ENCODE measurements at places on chromosomes 12 and 14.

- DNase-seq = no peak
Observed at GRCh38 chr14:104395276-104395675, 184.3 kb upstream of the C14orf180 start.

GRCh38 chr14:56046546-56046945 lies 71.7 kb upstream of the PELI2 start:
- no peak for DNase-seq

DNA sequence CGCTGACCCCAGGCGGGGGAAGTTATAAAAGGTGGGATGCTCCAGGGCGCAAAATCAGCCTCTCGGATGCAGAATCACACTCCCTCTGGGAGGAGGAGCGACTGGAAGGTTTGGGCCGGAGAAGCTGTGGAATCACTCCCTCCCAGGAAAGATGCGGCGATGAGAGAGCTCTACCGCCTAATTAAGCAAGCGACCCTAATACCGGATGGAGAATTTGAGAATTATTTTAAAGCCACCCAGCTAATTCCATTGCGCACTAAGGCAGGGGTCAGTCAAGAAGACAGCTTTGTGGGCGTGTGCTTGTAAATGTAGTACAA lies 1.9 kb downstream of the COL2A1 start:
- DNase-seq = no peak

- DNase-seq = no peak
Observed at GRCh38 chr14:54329082-54329695, 67.6 kb upstream of the CDKN3 start.

DNA sequence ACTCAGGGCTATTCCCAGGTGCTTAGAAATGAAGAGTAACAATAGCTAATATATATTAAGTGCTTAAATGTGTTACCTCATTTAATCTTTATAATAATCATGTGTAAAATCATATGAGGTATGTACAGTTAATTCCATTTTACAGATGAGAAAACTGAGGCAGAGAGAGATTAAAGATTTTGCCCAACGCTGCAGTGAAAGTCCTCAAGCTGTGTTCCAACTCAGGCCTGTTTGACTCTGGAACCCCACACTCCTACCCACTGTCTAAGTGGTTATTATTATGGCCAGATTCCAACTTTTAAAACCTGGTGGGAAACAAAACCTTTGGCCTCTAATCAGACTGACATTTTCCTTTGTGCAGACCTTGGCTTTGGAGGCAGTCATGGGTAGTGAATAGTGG lies 10.2 kb downstream of the CMTM5 start:
- no peak for DNase-seq

DNA sequence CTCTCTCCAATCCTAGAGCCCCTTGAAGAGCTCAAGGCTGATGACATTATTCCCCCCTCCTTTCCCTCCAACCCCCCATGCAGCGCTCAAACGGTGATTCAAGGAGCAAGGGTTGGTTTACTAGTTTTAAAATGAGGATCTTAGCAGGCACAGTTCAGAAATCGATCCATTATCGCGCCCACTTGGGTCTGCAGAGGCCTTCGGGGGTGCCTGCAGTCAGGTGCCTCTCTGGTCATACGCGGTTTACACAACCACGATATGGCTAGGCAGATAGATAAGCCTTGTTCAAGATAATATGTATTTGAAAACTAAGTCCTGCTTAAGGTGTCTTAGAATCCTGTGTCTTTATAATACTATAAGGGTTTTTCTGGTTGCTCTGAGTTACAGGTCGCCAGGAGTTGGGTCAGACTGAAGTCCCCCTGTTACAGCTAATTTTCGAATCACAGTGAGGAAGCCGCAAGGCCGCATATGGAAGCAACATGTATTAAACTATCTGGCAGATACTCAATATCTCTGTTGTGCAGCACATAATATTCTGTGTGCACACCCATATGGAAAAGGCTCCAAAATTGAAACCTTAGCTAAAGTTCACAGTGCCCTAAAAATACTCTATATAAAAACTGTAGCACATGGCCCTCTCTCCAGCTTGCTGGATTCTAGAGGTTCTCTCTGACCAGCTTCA lies 10.0 kb downstream of the BHLHE41 start:
- DNase-seq = no peak

GRCh38 chr12:102543494-102544485 lies 63.4 kb upstream of the IGF1 start:
- no peak for DNase-seq

DNA sequence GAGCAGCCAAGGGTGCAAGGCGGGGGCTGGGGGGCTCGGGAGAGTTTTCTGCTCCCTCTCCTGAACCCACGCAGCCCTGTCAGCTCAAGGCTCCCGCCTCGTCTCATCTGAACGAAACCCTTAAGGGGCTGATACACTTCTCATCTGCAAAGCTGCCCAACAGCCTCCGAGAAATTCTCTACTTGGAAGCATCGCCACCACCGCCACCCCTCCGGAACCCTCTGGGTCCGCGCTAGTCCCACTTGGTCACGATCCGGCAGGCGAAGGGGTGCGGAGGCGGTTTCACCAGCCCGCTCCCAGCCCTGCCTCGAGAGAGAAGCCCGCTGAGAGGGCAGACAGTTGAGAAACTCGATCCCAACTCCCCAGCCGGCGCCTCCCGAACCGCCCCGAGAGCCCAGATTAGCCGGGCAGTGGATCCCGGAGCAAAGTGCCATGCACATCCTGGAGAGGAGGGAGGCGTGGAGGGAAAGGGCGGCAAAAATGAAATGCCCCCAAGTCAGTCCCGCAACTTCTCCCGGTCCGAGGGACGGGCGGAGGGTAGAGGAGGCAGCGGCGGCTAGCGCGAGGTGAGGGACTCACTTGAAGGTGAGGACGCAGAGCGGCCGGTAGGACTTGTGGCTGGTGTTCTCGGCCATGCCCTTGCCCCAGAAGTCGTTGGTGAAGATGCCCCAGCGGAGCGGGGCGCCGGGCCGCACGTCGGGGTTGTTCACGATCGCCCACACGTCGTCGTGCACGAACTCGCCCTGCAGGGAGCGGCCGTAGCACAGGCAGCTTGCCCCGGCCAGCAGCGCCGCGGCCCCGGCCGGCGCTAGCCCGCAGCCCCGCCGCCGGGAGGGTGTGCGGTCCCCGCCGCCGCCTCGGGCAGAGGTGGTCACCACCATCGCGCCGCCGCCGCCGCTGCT lies 620 bp downstream of the TMTC1 start:
- DNase-seq = no peak

DNA sequence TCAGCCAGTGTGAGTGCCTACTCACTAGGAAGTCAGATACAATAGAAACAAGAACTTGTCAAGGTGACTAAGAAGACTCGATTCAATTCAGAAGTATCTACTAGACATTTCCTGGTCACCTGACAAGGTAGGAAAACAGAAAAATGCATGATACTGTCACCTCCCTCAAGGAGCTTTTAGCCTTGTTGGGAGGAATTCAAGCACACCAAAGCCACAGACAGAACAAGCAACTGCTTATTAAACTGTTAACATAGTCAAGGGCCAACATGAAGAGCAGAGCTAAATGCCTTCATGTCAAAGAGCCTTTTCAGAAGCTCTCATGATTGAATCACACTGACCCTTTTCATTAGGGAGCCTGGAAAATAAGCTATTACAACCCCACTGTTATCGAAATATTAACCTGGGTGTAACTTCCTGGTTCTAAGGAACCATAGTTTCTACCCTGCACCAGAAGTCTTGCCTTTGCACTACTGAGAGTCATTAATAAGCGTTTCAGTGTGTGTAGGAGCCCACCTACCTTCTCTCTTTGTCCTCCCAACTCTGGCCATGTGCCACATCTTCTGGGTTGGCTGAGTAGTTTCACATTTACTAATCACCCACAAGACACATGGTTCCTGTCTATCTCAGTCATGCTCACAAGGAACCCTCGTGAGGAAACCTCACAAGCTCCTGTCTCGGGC lies 31.0 kb upstream of the LGALS3 start:
- DNase-seq = no peak

DNA sequence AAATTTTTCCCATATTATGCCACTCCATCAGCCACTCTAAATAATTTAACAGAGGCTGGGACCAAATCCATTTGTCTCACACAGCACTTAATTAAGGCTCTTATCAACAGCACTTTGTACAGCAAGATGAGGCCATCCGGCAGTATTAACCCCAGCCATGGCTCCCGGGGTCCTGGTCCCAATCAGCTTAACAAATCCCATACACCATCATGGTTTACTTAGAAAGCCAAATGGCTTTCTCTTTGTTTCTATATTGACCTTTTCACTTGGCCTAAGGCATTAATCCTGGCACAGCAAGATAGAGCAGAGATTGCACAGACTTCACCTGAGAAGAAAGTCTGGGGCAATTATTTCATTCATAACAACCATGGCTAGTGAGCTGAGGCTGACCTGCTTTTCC lies 38.6 kb downstream of the SPTSSA start:
- no peak for DNase-seq

DNA sequence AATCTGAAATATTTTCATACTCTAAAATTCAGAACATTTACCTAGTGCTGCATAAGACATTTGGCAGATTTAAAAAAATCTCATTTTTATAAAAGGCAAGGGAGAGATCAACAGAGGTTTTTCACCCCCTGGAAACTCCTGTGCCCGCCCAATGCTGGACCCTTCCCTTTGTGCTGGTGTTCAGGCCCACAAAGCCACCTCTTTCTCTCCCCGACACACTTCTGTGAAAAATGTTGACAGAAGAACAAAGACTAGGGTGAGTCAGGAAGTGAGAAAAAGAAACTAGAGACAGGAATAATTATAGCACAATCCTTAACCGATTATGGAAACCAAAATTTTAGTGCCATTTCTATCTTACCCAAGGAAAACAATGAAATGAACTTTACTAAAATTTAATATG lies 197.7 kb upstream of the STXBP6 start:
- no peak for DNase-seq

- no peak for DNase-seq
Observed at GRCh38 chr14:104298458-104298857, 160.1 kb downstream of the KIF26A start.

- no peak for DNase-seq
Observed at GRCh38 chr12:6391013-6391412, 7.1 kb downstream of the LTBR start.

DNA sequence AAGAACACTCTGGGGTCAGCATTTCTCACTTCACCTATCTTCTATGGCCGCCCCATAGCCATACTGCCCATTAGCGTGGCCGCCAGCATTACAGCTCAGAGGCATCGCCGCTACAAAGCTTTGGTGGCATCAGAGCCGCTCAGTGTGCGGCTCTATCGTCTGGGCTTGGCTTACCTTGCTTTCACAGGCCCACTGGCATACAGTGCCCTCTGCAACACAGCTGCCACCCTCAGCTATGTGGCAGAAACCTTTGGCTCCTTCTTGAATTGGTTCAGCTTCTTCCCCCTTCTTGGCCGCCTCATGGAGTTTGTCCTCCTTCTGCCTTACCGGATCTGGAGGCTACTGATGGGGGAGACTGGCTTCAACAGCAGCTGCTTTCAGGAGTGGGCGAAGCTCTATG lies 2.6 kb downstream of the DNAJC22 start:
- no peak for DNase-seq

GRCh38 chr12:27198036-27198435 lies 46.0 kb upstream of the STK38L start:
- DNase-seq = no peak

- DNase-seq = no peak
Observed at GRCh38 chr12:54708826-54709225, 60.7 kb upstream of the DCD start.

DNA sequence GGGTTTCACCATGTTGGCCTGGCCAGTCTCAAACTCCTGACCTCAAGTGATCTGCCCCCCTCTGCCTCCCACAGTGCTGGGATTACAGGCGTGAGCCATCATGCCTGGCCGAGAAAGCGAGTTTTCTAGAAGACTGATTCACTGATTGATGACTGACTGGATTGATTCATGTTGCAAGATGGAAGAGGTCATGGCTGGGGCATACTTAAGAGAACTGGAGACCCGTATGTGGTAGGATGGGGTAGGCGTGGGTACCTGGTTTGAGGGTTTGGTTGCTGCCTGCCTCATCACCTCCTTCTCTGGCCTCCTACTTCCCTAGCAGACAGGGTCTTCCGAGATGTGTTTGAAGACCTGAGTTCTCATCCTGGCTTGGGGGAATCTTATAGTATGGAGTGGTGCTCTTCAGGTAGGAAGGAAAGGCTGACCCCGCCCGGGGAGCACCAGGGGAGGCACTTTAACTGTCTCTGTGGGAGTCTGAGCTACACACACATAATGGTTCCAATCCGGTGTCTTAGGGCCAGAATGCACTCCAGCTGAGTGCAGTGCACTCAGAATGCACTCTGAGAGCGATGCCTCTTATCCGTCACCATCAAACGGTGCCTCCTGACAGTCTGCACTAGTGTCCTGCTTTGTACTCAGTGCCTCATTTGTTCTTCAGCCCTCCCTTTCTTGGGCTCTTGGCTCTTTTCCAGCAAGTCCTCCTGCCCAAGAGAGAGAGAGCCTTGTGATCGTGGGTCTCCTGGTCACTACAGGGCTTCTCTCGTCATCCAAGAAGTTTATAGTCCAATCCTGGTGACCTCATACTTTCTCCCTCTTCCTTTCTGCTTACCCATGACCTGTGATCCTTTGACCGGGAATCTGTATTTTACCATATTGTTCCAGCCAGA lies 19.7 kb downstream of the PLEKHG3 start:
- no peak for DNase-seq

- no peak for DNase-seq
Observed at GRCh38 chr12:84411031-84411430, 501.6 kb downstream of the SLC6A15 start.

DNA sequence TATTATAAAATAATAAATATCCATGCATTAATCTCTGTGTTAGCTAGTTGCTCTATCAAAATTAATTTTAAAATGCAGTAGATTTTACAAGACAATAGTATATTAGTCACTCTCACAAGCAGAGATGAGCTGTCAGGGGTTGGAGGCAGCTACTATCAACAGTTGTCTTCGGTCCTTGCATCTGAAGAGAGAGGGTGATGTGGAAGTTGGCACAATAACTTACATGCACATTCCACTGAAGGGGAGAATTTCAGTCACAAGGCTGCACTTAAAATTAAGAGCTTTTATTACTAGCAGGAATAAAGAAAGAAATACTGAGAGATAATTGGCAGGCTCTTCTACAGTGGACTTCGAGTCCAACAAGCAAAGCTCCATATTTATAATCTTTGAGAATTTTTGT lies 166.9 kb upstream of the DCN start:
- no peak for DNase-seq

GRCh38 chr12:15208871-15209656 lies 12.2 kb downstream of the RERG start:
- no peak for DNase-seq

DNA sequence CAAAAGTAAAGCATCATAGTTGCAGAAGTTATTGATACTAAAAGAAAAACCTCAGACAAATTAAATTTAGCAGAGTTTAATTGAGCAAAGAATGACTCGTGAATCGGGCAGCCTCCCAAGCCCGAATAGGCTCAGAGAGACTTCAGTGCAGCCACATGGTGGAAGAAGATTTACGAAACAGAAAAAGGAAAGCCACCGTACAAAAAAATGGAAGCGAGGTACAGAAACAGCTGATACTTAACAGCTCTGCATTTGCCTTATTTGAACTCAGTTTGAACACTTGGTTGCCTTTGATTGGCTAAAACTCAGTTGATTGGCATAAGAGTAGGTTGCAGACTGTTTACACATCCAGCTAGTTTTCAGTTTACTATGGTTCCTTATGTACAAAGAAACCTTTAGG lies 12.9 kb downstream of the TTC9 start:
- DNase-seq = no peak

Data from activated CD8-positive, alpha-beta memory T cell treated with anti-CD3 and anti-CD28 coated beads for 4 hours (primary cell).